ENCODE measurements at places on chromosomes 1 and 21.
A peak's percentile ranks its signal among the peaks of the same experiment; 100 is the strongest.

GRCh38 chr1:166980383-166980782 lies 5.0 kb upstream of the ILDR2 start:
- no peak for DNase-seq

GRCh38 chr1:212700223-212700891 lies 717 bp upstream of the BATF3 start:
- DNase-seq, result peak; percentile 69

DNA sequence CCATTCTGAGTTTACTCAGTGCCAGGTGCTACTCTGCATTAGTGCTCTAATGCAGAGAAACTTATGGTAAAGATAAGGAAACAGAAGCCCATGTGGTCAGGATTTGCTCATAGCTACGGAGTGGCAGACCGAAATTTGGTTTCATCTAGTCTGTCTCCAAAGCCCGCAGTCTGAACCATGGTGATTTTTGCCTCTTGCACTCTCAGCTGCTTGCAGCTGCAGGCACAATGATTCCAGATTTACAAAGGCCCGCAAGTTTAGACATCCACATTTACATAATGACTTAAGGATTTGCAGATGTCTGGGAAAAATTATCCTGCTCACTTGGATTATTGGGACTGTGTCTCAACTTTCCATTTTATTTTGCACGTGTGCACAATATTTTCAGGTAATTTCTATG lies 161.3 kb upstream of the KCNJ6 start:
- DNase-seq, result no peak

DNA sequence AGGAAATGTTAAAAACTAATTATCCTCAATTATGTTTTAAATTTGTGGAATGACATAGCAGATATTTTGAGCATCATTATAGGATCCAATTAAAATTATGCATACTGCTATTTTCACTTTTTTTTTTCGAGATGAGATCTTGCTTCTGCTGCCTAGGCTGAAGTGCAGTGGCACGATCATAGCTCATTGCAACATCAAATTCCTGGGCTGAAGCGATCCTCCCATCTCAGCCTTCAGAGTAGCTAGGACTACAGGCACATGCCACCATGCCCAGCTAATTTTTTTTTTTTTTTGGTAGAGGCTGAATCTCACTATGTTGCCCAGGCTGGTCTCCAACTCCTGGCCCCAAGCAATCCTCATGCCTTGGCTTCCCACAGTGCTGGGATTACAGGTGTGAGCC lies 11.3 kb upstream of the SLC1A7 start:
- DNase-seq, result no peak

DNA sequence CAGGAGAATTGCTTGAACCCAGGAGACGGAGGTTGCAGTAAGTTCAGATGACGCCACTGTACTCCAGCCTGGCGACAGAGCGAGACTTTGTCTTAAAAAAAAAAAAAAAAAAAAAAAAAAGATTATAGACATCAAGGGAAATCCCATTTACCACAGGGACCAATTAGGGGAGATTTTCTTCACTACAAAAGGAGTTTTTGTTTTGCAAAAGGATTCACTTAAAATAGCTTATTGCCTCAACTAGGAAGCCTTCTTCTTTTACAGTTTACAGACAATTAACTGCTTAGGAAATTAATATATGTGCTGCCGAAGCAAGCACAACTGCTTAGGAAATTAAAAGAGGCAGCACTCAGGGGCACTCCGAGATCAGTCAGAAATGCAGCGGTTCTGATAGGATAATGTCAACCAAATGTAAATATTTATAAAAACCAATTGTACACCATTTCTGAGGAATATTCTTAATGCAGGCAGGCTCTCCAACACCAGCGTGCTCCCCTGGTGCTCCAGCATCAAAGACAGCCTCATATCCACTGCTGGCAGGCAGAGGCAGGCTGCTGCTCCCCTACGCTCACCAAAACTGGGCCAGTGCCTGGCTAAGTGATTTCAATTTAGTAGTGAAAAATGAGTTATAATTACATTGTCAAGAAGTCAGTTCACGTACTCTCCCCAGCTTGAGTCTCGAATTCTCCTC lies 107.9 kb upstream of the RAB4A start:
- no peak for DNase-seq

DNA sequence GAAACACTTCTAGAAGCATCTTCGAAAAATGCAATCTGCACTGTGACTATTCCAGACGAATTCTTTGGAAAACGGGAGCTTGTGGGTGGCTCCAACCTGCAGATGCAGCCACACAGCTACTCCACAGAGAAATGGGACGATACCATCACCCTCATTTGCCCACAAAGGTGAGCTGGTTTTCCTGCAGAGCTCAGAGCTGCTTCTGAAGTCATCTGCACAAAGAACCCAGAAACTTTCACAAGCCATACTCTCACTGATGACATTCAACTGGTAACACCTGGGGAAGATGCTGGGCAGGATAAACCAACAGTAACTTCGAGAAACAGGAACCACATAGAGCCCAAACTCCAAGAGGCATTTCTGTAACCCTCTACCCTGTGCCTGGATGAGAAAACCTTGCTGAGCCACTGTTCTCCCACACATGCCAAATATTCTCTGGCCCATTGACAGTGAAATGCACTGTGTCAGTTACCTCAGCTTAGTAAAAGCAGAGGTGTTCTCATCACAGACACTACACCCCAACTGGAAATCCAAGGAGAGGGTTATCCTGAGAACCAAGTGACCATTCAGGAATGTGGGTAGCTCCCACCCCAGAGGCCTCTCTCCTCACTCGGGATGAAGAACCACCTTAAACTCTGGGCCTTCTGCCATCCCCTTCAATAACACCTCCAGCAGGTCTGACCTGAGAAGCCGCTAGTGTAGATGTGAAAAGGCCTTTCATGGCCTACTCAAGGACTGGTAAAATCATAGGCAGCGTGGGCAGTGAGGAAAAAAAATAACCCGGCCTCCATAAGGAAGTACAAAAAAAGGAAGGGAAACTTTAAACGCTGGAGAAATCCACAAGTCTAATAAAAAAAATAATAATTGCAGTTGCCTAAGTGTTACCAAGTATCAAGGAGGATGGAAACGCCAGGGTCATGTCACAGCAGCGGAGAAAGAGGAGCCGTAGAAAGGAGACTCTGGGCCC lies 56.7 kb downstream of the HSF2BP start:
- no peak for DNase-seq

GRCh38 chr1:53740621-53741105 lies 1.7 kb upstream of the GLIS1 start:
- DNase-seq, result no peak

DNA sequence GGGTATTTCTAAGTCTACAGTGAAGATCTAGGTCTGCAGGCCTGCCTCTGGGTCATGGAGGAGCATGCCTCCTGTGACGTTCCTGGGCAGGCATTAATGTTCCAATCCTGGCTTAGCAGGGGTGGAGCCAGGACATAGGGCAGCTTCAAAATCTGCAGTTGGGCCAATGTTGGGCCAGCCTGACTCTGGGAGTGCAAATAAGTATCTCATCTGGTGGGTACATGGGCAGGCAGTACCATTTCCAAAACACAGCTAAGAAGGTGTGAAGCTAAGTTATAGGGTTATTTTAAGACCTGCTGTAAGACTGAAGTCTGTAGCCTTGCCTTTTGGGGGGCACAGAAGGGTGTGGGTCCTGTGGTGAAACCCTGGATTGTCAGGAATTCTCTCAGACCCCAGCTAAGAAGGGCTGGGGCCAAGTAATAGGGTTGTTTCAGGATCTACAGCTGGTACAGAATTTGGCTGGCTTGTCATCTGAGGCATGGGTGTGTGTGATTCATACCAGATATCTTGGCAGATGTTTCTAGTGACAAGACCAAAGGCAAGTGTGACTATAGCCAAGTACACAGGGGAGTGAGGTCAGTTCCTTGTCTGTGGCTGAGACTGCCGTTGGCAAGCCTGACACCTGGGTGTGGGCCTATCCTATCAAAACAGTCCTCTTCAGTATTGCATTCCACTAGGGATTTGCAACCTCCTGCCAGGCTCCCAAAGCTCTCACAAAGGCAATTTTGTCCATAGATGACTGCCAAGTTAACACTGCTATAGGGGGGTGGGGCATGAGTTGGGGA lies 468.7 kb upstream of the B3GALT2 start:
- no peak for DNase-seq

DNA sequence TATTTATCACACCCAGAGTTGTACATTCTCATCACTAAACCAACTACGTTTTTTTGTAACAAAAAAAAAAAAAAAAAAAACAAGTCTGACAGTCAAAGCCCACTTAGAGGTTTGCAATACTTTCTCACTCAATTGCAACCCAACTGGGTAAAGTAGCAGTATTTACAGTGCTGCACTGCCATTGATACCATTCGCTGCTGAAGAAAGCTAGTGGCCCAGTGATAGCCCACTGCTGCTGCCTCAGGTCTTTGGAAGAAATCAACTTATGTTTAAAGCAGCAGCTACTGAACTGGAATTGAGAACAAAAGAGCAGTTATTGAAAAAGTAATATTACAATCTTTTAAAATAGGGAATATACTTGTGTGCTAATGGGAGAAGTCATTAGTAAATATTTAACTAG lies 2.7 kb downstream of the HNRNPU start:
- DNase-seq, result no peak

GRCh38 chr1:16434501-16434900 lies 2.7 kb downstream of the SPATA21 start:
- DNase-seq, result no peak

GRCh38 chr1:20725189-20726117 lies 7.0 kb downstream of the SH2D5 start:
- DNase-seq, result peak; percentile 51

DNA sequence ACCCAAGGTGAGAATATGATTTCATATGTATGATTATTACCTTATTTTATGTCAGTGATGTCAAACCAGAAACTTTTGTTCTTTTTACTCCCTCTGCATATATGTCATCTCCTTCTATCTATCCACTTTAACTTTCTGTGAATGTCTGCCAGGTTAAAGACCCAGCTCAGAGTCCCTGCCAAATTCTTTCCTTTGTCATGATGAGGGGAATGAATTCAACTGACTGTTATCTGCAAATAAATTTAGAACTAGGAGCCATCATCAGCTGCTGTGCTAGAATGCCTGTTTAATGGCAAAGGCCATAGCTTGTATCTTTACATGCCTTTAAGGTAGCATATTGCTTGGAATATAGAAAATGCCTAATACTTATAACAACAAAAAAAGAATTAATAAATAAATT lies 815.6 kb upstream of the NEGR1 start:
- DNase-seq, result no peak

- DNase-seq, result no peak
Observed at GRCh38 chr1:22101199-22101598, 41.7 kb downstream of the WNT4 start.

DNA sequence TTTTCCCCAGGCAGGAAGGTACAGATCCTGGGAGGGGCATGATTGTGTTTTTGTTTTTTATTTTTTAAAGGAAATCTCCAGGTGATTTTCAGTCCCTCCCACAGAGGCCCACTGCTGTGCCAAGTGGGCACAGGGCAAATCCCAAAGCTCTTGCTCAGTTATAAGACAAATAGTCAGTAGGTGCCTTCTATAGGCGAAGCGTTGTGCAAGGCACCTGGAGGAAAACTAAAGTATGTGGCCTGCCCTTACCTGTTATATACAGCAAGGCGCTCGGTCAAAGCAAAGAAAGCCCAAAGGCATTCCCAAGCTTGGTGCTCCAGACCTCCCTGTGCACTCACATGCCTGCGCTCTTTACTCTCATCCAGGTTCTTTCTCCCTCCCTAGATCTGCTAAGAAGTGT lies 81.0 kb downstream of the KCNJ15 start:
- no peak for DNase-seq

GRCh38 chr1:157782931-157783330 lies 6.0 kb upstream of the FCRL2 start:
- no peak for DNase-seq

- no peak for DNase-seq
Observed at GRCh38 chr1:178933105-178933561, 62.3 kb upstream of the ANGPTL1 start.

GRCh38 chr1:24890887-24891286 lies 39.2 kb downstream of the RUNX3 start:
- no peak for DNase-seq

DNA sequence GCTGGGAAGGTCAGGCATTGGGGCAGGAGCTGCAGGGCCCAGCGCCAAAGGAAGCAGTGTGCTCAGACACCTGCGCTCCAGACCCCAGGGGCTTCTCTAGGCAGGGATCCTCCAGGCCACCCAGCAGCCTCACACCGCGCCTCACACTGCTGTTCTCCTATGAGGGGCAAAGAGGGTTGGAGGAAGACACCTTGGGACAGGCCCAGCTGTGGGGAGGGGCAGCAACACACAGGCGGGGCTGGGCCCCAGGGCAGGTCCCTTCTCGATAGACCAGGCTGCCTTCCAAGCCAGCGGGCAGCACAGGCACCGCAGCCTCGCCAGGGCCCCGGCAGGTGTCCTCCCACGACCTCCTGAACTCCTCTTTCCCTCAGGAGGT lies 20.7 kb upstream of the PRSS38 start:
- DNase-seq, result no peak

GRCh38 chr1:109388884-109389637 lies 8.7 kb downstream of the SORT1 start:
- no peak for DNase-seq

DNA sequence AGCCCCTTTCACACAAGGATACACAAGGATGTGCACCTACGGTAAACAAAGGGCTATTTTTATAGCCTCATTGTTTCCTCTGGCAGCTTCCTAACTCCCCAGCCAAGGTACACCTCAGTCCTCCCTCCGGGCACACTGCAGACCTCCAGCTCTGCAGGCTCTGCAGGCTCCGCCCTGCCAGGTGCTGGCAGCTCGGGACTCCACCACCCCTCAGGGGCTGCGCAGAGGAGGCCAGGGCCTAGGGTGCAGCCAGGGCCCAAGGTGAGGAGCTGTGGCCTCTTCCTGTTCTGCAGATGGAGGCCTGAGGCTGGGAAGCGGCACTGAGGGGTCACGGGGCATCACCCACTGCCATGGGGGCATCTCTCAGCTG lies 19.8 kb upstream of the CLSTN1 start:
- DNase-seq, result no peak

DNA sequence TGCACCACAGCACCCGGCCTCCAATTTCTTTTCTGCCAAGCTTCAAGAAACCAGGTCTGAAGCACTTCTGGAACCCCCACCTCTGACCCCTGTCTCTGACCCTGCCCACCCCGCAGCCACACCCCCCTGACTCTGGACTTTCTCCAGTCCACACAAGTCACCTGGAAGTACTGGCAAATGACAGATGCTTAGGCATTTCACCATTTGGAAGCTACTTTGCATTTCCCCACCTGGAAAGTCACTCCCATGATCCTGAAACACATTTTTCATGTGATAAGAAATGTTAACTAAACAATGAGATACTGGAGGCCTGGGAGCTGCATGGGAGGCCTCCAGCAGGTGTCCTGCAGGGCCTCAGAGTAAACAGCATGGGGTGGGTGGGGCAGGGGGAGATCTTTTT lies 45.7 kb downstream of the NTPCR start:
- no peak for DNase-seq

Data from sciatic nerve (tissue), 2 donors.